ENCODE measurements at places on chromosomes 1 and 21.

- DNase-seq = no peak
Observed at GRCh38 chr1:18580691-18581419, 49.8 kb upstream of the PAX7 start.

DNA sequence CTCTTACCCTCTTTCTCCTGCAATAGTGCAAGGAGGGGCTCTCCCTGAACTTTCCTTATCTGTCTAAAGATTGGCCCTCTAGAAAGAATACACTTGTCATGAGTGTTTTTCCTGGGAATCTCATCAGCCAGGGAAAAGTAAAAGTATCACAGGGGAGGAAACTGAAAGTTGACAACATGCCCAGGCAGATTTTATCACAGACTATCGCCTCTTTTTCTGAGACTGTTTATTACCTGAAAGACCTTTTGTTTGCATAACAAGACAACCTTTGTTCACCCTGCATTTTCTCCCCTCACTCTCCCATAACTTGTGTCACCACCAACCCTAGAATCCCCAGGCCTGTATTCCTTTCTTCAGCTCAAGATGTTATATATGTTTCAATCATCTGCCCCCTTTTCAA lies 794.7 kb upstream of the ADAMTS5 start:
- no peak for DNase-seq

DNA sequence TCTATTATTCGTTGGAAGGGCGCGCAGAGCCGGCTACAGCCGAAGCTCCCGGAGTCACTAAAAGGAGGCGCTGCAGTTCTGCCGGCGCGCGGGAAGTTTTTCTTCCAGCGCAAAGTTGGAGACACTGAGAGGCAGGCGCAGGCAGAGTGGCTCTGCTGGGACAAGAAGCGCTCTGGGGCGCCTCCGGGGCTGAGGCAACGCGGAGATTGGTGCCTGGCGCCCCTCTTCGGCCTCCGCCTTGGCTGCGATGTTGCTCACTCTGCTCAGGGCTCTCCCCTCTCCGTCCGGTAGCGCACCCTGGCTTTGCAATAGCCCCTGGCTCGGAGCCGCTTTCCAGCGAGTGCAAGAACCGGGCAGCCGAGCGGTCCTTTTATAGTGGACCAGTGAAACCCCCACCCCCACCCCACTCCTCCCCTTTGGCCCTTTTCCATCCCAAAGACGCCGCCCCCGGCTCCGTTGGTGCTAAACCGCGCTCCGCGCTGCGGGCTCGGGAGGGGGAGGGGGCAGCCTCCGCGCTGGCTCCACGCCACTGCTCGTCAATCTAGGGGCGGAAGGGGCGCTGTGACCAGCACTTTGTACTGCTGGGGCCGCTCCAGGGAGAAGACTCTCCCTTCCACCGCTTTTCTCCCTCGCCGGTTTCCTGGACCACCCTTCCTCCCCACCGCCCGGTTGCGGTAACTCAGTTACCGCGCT lies at the start of gene ADAMTS1:
ADAMTS1 (minus strand) TSS at position 344 of the 693 bp plus-strand sequence. CDS start 455 bp downstream, outside the sequence.
- DNase-seq = peak; percentile 71

GRCh38 chr1:106883208-106883607 lies 173.3 kb upstream of the PRMT6 start:
- no peak for DNase-seq

GRCh38 chr1:24186993-24187790 lies at the start of gene IFNLR1:
IFNLR1 (minus strand) TSS chr1:24187289; CDS start chr1:24187248, 41 bp downstream.
- no peak for DNase-seq

DNA sequence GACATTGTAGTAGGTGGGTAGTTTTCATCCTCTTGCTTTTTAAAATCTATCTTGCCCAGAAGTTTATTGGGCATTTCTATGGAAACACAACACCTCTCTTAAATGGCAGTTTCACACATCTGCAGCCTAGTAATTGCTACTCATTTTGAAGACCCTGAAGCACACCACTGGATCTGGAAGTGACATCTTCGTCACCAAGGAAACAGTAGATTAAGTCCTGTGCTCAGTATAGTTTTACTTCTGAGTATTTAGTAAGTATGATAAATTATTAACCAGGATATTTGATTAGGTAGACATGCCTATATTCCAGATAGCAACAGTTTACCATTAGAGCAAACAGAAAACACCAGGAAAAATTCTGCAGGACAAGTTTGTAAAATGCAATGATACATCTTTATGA lies 48.7 kb downstream of the UCK2 start:
- DNase-seq = no peak

- no peak for DNase-seq
Observed at GRCh38 chr21:43812957-43813655, 23.7 kb downstream of the RRP1 start.

- DNase-seq = no peak
Observed at GRCh38 chr1:163720294-163720693, 398.5 kb downstream of the NUF2 start.

- DNase-seq = no peak
Observed at GRCh38 chr1:239260842-239261241, 125.5 kb upstream of the CHRM3 start.

- peak; percentile 55 for DNase-seq
Observed at GRCh38 chr21:14451546-14451945, 68.6 kb upstream of the HSPA13 start.

Measured in hematopoietic multipotent progenitor cell treated with erythropoietin and hydrocortisone succinate and interleukin-3 and kit ligand, for 4 days (in vitro differentiated cells).